Activated CD4-positive, alpha-beta T cell treated with anti-CD3 and anti-CD28 coated beads, Interleukin-2, amount 10 ng/mL, durations not matched to agents 7 days and 5 days (primary cell): ENCODE measurements at places on chromosomes 16 and 17.

DNA sequence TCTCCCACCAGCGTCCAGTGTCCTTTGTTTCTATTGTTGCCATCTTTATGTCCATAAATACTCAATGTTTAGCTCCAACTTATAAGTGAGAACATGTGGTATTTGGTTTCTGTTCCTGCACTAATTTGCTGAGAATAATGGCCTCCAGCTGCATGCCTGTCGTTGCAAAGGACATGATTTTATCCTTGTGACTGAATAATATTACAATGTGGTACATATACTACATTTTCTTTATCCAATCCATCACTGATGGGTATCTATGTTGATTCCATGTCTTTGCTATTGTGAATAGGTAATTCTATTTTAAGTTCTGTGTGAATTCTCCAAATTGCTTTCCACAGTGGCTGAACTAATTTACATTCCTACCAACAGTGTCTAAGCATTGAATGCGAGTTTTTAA is 578.6 kb upstream of the CA10 start:
- no peak for DNase-seq

DNA sequence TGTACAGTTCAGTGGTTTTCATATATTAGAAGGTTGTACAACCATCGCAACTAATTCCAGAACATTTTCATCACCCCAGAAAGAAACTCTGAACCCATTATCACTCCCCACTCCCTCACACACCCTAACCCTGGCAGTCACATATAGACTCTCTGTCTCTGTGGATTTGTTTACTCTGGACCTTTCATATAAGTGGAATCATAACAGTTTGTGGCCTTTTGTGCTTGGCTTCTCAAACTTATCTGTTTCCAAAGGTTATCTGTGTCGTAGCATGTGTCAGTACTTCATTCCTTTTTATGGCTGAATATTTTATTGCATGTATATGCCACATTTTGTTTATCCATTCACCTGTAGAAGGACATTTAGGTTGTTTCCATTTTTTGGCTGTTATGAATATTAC is 12.4 kb downstream of the TENT4B start:
- DNase-seq = no peak

DNA sequence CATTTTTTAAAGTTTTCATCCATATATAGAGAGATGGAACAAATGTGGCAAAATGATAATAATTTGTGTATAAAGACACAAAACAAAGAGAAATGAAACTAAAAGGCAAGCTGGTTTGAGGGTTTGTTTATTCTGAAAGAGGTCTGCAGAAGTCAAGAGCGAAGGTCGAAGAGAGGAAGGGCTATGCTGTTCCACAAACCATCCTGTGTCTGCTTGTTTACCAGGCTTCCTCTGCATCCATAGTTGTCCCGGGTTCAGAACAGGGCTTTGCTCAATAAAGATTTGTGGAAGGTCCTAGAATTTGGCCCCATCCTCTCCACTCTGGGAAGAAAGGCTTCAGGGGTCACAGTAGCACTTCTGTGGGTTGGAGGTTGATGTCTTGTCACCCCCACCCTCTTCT is 2.4 kb upstream of the MARVELD3 start:
- no peak for DNase-seq

GRCh38 chr16:8948831-8949230 is 14.9 kb downstream of the USP7 start:
- DNase-seq = no peak

DNA sequence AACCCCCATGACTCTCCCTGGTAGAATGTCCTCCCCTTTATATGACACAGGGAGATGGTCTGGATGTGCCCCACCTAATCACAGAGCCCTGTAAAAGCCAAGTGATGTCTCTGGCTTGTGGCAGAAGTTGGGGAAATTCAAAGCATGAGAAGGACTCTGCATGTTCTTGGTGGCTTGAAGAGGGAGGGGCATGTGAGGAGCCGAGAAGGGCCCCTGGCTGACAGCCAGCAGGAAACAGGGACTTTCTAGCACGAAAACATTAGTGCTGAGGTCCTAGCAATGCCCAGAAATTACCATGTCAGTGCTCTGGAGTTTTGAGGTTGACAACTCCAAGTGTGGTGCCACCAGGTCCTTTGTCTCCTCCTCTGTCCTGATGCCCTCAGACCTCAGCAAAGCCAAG is 75.9 kb downstream of the USP22 start:
- DNase-seq = no peak

DNA sequence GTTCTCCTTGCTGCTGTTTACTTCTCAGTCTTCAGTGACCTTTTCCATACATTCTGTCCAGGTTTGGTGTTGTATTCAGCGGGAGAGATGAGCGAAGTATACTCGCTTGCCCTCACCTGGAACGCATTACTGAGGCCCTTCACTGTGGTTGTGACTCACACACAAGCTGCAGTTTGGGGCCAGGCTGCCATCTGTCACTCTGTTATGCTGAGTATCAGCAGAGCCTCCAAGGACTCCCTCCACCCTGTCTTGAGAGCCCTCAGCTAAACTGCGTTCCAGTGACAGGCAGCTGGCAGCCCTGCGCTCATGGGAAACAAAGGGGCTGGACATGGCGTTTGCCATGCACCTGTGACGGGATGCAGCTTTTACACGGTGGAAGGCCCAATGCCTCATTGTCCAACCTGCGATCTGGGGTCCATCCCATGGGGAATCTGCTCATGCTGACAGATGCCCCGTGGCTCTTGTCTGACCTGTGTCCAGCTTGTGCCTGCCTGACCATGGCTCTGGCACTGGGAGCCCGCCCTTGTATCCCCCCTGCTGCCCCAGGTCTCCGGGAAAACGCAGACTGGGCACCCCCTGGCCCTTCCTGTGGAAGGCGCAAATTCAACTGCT is 6.5 kb upstream of the ZNF778 start:
- no peak for DNase-seq

DNA sequence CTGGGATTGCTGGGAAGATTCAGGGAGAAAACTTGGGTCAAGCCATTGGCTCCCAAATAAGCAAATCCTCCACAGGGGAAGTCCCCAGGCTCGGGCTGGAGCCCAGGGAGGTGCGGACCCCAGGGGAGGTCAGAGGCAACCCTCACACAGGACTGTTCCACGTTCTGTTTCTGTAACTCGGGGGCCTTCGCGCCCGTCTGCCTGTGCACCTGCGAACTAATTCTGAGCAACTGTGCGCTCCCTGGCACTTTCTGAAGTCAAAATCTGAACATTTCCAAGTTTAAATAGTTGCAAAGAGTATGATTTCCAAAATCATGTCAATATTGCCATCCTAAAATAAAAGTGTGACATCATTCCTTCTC is 16.8 kb downstream of the TIMM22 start:
- DNase-seq = no peak

DNA sequence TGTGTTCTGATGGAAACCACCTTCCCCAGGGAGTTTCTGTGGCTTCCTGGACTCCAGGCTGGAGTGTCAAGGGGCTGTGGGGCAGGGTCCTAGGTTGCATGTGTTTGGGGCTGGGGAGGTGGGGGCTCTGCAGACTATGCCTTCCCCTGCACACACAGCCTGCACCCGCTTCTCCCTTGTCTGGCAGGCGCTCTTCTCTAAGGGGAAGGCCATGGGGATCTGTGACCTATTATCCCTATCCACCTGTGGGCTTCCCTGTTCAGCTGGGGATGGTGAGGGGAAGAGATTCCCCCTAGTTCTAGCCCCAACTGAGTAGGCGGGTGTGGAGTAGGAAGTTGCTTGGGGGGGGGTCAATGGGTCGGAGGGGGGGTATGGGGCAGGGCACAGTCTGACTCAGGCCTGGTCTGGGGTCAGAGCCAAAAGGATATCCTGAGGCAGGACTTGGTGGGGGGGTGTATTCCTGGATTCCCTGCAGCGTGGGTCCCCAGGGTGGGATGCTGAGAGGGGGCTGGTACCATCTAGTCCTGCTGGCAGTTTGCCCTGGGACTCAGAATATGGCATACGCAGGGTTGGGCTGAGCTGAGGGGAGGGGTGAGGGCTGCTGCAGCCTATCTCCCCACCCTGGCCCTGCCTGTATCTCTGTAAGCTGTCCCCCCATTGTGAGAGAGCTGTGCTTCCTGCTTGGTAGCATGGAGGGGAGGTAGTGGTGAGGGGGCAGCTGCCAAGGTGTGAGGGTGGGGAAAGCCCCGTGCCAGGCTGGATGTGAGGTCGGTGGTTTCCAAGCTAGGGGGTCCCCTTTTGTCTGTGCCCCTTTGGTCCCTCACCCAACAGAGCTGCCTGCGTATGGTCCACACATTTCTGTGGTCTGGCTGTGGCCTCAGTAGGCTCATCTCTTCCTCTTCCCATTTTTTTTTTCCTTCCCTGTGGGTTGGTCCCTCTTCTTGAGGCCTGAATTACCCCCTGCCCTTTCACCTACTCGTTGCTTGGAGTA is 14.7 kb downstream of the RARA start:
- peak; percentile 56 for DNase-seq

GRCh38 chr16:86103320-86103719 is 204.4 kb downstream of the IRF8 start:
- DNase-seq = no peak

GRCh38 chr17:17518014-17518413 is 21.8 kb upstream of the RASD1 start:
- no peak for DNase-seq

DNA sequence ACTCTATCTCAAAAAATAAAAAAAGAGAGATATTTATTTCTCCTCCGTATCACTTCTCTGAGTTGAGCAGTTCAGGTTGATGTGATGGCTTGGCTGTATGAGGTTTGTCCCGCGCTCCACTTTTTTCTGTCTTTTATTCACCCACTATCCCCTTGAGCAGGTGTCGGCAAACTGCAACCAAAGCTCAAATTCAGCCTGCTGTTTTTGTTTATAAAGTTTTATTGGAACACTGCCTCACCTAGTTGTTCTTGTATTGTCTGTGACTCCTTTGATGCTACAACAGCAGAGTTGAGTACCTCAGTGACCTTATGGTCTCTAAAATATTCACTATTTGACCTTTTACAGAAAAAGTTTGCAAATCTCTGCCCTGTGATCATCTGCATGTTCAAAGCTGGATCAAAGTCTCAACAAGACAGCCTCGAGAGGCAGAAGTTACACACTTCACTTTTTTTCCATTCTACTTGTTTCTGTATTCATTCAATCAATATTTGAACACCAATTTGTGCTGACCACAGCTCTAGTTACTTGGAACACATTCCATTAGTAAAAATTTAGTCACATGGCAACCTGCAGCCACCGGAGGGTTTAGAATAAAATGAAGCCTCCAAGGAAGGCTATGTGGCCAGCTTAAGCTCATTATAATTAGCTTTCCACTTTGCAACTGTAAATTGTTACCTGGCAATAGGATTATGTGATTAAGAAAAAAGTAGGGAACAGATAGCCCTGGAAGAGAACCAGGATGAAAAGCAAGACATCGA is 945.8 kb downstream of the KCNJ2 start:
- no peak for DNase-seq

GRCh38 chr17:28071891-28072606 is 29.6 kb downstream of the NLK start:
- DNase-seq = no peak

- no peak for DNase-seq
Observed at GRCh38 chr17:4208238-4208637, 55.5 kb downstream of the ANKFY1 start.

DNA sequence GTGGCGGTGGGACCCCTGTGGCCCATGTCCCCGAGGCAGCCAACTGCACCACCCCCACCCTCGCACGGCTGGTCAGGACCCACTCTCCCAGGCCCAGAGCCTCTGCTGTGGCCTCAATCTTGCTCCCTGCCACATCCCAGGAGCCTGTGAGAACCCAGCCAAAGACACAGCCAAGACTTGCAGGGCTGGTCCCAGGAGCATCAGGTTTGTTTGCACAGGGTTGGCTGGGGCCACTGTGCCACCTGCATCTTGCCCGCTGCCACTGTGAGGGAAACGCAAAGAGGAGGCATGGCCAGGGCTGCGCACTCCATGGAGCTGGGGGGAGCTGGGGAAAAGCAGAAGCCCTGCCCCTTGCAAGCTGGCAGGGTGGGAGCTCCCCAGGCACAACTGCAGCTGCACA is 92.5 kb downstream of the SSH2 start:
- DNase-seq = no peak

GRCh38 chr17:78558181-78558850 is 18.9 kb downstream of the DNAH17 start:
- peak; percentile 27 for DNase-seq

- no peak for DNase-seq
Observed at GRCh38 chr16:89678258-89678657, 8.2 kb upstream of the CDK10 start.

DNA sequence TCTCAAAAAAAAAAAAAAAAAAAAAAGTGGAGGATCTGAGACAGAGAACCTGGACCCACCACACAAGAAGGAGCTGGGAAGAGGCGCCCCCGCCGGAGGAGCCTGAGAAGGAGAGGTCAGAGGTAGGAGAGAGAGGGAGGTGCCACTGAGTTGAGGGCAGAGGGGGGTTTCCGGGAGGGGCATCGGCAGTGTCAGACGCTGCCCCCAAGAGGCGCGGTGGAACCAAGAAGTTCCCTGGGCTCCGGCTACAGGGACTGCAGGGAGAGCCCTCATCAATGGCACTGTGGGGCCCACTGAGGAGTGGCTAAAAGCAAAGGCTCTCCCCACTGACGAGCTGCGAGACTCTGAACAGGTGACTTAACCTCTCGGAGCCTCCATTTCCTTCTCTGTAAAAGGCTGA is 4.2 kb downstream of the CCDC42 start:
- DNase-seq = peak; percentile 28

DNA sequence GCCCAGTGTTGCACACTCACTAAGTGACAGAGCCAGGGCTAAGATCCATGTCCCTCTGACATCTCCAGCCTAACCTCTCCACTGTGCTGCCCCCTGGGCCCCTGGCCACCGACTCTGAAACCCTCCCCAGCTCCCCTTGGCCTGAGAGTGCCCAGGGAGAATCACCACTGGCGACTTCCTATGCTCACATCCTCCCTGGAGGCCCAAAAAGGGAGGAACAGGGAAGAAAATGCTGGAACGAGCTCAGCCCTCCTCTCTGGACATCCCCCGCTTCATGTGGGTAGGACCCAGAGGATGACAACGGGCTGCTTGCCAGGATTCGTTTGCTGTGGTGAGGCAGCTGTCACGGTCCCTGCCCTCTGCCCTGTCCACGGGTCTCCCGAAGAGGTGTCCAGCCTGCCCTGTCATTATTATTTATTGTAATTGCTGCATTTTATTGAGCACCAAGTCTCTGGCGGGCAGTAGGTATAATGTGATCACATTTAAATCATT is 153.5 kb upstream of the RPL38 start:
- no peak for DNase-seq

- no peak for DNase-seq
Observed at GRCh38 chr17:81044764-81045589, 10.0 kb downstream of the BAIAP2 start.

DNA sequence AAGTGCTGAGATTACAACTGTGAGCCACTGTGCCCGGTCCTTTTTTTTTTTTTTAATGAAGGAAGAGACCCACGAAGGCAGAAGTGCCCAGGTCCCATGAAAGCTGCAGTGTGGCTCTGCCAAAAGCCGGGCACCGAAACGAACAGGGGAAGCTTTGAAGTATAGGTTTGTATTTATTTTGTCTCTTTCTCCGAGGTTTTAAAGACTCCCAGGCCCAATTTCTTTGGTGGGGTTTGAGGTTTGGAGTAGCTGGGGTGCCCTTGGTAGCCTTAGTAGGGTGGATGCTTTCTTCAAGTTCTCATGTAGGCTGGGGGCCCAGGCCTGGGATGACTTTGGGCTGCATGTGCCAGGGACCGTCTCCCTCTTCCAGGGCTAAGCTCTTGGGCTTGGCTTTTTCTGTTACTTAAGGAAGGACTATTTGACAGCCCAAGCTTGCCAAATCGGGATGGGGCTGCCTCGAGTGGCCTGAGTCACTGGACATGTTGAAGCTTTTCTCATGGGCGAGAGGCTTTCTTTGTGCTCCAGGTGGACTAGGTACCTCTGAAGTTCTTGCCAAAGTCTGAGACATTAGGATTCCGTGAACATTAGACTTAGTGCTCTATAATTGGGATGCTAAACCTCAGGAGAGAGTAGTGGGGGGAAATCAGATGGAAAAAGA is 66.3 kb downstream of the WIPI1 start:
- no peak for DNase-seq
